ENCODE measurements at places on chromosomes 5 and 9.

- no peak for DNase-seq
Observed at GRCh38 chr5:94613583-94613982, 4.8 kb downstream of the KIAA0825 start.

- DNase-seq, result no peak
Observed at GRCh38 chr9:104025945-104026344, 68.2 kb upstream of the SMC2 start.

DNA sequence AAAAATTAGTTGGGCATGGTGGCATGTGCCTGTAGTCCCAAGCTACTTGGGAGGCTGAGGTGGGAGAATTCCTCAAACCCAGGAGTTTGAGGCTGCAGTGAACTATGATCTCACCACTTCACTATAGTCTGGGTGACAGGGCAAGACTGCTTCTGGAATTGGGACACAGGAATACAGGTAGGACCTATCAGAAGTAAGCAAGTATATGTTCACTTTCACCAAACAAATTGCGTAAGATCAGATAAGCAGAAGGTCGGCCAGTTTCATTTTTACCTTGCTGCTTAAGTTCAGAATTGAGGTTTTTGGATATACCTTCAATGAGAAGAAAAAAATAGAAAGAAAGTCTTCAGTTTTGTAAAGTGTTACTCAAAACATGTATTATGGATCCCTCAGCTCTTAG lies 171.7 kb downstream of the MAT2B start:
- DNase-seq, result no peak

- no peak for DNase-seq
Observed at GRCh38 chr5:36181774-36182173, 29.9 kb downstream of the SKP2 start.

DNA sequence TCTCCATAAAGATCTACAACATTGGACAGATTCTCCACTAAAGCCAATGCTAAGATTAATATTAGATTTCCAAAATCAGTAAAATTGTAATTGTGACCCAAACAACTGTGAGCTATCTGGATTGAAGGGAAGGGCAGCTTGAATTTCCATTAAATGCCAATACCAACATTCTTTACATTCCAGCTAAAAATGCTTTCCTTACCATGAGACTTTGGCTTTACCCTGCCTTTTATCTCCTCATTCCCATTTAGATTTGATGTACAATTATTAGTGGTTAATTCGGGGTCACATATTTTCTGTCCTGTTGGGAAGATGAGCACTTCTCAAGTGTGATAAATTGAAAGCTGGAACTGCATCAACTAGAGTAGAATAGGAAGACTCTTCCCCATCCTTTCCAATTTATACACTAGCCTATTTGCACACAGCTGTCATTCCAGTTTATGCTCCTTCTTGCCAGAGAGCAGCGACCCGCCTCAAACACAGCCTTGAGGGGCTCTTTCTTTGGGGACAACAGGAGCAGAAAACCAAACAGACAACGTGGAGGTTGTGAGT lies 33.1 kb upstream of the MYOT start:
- no peak for DNase-seq

- DNase-seq, result no peak
Observed at GRCh38 chr5:128494516-128494915, 43.5 kb downstream of the FBN2 start.

GRCh38 chr5:169801324-169801777 lies 164.3 kb downstream of the DOCK2 start:
- DNase-seq, result no peak

- DNase-seq, result no peak
Observed at GRCh38 chr5:82624062-82624461, 345.9 kb upstream of the RPS23 start.

GRCh38 chr5:10759111-10759510 lies 1.9 kb downstream of the DAP start:
- DNase-seq, result no peak

DNA sequence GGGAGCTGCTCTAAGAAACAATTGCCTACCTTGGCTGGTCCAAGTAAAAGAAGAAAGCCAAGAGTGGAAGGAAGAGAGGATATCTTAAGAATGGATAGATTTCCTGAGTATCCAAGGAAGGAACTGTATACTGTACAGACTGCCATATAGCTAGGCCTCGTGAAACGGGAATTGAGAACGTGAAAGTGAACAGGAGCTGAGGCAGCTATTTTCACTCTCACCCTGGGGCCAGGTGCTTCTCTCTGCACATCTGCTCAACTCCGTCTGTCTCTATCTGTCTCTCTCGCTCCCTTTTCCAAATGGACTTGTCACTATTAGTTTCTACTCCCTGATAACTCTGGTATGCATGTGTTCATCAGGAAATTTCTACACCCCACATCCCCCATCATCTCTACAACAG lies 35.9 kb upstream of the TESK1 start:
- DNase-seq, result no peak

- no peak for DNase-seq
Observed at GRCh38 chr5:139842321-139842720, 46.7 kb downstream of the PSD2 start.

DNA sequence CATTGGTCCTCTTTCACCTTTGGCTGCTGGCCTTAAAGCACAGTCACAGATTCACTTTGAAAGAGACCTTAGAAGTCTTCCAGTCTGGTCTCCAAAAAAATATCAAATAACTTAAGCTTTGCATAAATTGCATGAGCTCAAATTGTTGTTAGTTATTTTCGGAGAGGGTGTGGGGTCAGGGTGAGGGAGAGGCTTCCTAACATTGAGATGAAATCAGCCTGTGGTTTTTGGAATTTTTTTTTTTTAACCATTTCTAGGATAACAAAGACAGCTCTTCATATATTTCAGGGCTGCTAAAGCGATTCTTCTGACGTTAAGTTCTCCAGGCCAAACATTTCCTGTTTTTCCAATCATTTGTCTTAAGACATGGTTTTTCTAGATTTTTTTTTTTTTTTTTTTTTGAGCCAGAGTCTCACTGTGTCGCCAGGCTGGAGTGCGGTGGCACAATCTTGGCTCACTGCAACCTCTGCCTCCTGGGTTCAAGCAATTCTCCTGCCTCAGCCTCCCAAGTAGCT lies 4.5 kb downstream of the OCLN start:
- no peak for DNase-seq

DNA sequence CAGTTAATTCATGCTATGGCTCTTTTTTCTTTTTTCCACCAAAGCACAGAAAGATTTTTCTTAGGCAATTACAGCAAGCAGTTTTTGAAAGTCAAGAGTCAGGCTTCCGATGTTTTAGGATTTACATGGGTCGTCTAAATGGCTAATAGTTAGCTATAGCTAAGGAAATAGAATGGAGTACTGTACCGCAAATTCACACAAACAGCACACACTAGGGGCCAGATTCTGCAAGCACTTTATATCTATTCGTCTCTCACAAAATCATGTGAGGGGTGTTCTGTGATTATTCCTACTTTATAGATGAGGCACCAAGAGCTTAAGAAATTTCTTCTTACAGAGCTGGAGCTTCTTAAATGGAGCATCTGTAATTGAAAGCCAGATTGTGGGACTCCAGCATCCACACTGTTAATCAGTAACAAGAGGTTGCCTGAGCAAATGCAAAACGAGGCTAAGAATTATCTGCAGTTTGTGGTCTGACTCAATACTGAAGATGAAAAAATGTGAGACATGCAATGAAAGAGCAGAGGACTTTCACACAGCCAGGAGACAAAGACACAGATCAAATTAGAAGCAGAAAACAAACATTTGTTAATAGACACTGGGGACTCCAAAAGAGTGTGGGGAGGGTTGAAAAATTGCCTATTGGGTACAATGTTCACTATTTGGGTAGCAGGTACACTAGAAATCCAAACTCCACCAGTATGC lies 62.7 kb upstream of the CTXN3 start:
- DNase-seq, result no peak

DNA sequence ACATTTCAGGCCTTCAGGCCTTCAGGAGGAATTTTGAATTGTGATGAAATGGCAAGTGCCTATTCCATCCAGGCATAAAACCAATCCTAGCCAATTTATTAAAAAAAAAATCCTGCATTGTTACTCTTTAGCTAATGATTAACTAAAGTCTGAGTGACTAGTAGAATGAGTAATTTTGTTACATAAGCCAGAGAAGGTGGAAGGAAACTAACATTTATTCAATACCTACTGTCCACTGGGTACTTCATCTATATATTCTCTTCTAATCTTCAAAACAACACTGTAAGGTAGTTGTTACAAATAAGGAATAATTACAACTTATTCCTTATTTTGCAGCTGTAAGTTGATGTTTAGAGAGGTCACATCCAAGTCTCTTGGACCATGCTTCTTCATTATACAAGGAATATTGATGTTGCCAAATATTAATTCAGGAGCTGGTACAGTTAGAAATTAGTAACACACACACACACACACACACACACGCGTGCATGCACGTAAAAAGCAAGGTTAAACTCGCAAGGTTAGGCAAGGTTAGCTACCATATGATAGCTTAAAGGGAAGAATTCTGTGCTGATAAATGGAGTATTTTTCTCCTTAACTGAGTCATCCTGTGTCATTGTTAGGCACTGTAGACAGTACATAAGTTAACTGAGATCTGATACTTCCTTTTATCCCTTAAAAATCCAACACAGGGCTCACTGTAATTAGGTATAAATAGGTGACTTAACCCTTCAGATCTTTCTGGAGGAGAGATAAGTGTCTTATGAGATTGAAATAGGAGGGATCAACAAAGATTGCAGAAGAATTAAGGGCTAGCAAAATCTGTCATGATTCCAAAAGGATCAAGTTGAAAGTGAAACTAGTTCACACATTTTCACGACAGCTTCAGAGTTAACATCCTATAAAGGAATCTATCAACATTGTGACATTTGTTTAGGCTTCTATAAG lies 596.9 kb downstream of the PDE4D start:
- DNase-seq, result no peak

DNA sequence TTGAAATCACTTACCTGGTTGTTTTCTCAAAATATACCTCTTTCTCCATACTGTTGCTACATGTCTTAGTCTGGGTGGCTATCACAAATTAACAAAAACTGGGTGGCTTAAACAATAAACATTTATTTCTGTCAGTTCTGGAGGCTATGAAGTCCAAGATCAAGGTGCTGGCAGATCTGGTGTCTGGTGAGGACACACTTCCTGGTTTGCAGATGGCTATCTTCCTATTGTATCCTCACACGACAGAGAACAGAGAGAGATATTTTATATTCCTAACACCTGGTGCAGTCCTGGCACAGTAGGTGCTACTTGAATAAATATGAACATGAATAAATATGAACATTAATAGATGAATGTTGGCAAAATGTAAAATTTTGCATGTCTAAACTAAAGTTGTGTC lies 164.3 kb upstream of the ACOT12 start:
- no peak for DNase-seq

DNA sequence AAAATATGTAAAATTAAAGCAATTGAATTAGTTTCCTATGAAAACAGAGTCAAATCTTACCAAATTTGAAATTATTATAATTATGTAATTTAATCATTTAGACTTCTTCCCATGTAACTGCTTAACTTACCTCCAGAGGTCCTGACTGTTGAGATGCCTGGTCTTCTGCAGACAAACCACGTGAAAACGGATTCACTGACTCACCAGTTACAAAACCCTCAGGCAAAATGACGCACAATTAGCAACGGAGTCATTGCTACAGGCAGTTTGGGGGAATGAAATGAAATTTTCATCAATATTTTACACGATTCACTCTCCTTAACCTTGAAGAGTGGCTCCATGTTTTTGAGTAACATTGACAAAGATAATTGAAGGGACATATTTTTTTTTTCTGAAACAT lies 460.8 kb downstream of the MTRR start:
- no peak for DNase-seq

GRCh38 chr5:13348568-13348967 lies 595.9 kb downstream of the DNAH5 start:
- no peak for DNase-seq

GRCh38 chr5:162128117-162128516 lies 60.5 kb downstream of the GABRG2 start:
- no peak for DNase-seq

Measured in stimulated activated CD8-positive, alpha-beta memory T cell treated with anti-CD3 and anti-CD28 coated beads, Interleukin-15, amount 100 ng/mL, for 4 hours (primary cell).